DMS153 (cell line): ENCODE measurements at places on chromosomes 4 and X.
A peak's percentile ranks its signal among the peaks of the same experiment; 100 is the strongest.

DNA sequence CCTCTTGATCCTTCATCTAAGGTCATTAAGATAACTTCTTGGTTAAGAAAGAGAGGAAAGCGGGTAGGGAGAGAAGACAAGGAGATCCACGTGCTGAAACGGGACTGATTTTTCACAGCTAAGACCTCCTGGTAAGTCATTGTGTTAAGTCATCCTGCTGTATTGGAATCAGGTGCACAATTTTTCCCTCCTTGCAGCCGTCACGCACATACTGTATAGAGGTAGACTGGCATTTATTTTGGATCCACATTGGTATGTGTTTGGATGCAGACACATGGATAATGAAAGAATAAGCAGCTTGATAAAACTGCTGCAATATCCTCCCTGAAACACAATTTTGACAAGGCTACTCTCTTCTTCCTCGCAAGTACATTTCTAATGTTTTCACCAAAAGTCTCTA is 60.1 kb upstream of the NAP1L5 start:
- no peak for DNase-seq

DNA sequence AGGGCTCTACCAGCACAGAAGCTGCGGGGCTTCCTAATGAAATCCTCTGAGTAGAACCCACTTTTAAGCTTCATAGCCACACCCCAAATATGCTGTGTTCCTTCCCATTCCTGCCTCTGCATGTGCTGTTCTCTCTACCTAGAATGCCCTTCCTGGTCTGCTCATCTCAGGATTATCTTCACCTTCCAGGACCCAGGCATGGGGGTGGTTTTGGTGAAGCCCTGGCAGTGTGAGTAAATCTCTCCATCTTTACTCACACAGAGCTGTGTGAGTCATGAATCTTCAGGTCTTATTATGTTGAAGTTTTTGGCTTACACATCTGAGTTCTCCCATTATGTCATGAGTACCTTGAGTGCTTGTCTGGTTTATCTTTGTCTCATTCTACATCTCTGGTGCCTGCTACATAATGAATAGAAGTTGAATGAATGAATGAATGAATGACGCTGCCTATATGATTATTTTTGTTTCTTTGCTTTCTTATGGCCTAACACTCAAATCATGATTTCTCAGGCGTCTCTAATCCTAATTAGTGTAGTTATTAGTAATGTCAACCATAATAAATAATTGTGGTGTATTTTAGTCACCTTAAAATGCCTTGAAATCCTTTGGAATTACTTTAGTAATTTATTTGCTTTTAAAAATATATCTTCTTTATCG is 41.9 kb downstream of the HADH start:
- DNase-seq = no peak

GRCh38 chr4:38672074-38672396 is 8.0 kb downstream of the KLF3 start:
- DNase-seq = no peak

GRCh38 chr4:12844141-12844540 is 640.0 kb downstream of the RAB28 start:
- DNase-seq = no peak

DNA sequence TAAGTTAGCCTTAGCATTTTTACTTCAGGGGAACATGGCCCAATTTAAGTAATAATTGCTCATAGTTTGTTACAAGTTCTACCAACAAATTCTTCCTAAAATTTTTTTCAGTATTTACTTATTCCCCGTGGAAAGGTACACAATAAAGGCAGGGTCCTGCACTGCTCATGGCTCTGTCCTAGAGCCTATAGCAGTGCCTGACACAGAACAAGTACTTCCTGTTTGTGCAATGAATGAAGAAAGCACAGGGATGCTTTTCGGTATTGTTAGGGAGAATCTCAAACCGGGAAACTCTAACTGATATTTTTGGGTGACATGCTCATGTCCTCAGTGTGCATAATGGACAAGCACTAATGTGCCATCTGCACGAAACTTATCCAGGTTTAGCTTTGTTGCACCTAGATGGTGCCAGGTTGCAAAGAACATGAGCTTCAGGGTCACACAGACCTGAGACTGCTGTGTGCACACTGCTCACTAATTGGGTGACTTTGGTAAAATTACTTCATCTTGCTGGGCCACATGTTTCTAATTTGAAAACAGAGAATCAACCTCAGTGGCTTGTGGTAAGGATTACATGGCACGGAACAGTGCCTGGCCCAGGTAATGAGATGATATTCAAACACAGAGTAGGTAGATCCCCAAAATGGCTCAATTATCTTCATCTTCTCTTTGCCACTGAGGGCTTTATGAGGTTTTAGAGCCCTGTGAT is 175.8 kb upstream of the NPY2R start:
- DNase-seq = no peak

DNA sequence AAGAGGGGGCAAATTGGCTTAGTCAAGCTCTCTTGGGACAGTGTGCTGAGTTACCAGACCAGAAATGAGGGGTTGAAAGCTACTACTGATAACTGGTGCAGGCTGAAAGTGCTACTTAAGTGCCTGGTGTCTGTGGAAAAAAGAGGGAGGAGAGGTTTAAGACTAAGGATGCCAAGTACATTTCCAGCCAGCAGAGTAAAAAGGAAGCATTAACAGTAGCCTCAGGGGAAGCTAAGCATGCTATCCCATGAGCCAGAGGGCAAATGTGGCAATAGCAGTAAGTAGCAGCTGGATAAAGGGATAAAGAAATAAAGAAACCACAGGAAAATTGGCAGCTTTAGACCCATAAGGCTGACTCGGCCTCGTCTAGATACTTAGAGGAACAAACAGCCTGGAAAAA is 196.3 kb upstream of the MAB21L2 start:
- no peak for DNase-seq

DNA sequence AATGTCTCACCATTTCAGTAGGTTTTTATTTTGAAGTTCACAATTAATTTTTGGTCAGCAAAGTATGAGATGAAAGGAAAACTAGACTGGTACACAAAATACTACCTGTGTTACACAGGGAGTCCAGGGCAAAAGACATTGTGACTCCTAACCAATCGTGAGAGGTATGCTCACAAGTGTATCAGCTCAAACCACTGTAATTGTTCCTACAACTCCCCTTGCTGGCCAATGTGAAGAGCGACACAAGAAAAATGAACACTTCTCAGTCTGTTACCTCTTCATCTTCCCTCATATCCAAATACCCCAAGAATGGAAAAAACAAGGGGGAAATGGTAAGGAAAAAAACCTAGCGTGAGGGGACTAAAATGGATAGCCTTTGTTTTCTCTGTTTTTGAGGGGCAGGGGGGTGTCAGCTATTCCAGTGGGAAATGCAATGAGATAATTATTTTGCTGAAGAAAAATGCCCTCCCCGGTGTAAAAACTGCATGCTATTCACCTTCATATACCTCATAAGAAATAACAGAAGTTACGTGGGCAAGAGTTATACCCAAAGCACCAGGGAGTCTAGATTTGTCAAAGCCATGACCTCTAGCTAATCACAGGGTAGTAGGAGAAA is 30.6 kb upstream of the NSUN7 start:
- peak; percentile 41 for DNase-seq

GRCh38 chr4:42417550-42417949 is 20.3 kb downstream of the SHISA3 start:
- no peak for DNase-seq
